ENCODE measurements at places on chromosomes 3 and 15.
A peak's percentile ranks its signal among the peaks of the same experiment; 100 is the strongest.

DNA sequence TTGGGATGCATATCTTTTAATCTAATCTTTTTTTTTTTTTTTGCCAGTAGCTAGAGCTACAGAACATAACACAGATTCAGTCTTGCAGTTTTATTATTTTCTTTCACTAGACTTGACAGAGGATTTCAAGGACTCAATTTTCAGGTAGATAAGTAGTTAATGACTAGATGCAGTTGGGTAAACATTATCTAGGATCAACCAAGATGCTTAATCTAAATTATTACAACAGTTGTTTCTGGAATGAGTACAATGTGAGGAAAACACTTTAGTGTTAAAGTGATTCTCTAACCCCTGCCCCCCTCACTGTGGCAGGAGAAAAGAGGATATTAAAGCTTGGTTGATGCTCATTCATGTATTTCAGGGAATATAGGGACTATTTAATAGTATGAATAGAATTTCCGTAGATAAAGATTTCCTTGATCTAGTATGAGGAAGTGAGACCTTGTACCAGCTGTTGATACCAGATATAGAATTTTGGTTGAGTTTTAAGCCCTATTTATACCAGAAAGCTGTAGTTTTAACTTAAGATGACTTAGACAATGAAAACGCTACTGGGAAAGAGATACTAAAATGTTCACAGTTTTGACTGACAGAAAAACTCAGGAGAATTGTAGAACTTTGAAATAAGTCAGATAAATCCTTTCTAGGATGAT, 389.0 kb upstream of the C2CD4B start:
- no peak for DNase-seq

GRCh38 chr3:99866261-99866761, 48.6 kb downstream of the CMSS1 start:
- peak; percentile 21 for DNase-seq

DNA sequence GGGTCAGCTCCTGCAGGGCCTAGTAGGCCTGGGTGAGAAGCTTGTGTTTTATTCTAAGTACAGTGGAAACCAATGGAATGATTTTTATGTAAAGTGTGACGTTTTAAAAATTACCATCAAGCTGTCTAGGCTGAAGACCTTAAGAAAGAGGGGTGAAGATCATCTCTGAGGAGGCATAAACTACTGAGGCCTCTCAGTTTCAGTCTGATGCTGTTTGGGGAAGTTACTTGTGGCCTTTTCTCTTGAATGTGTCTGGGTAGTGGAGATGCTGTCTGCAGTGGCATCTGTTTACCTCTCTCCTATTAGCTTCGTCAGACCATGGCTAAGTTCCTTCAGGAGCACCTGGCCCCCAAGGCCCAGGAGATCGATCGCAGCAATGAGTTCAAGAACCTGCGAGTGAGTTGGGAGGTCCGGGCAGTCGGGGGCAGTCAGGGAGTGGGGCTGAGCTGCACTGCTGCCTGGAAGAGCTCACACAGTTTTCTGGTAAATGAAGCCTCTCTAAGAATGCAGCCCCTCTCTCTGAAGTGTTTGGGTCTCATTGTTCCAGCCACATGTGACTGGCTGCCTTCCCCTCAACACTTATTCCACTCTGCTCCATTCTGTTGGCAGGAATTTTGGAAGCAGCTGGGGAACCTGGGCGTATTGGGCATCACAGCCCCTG, 1.9 kb downstream of the IVD start:
- DNase-seq: no peak

DNA sequence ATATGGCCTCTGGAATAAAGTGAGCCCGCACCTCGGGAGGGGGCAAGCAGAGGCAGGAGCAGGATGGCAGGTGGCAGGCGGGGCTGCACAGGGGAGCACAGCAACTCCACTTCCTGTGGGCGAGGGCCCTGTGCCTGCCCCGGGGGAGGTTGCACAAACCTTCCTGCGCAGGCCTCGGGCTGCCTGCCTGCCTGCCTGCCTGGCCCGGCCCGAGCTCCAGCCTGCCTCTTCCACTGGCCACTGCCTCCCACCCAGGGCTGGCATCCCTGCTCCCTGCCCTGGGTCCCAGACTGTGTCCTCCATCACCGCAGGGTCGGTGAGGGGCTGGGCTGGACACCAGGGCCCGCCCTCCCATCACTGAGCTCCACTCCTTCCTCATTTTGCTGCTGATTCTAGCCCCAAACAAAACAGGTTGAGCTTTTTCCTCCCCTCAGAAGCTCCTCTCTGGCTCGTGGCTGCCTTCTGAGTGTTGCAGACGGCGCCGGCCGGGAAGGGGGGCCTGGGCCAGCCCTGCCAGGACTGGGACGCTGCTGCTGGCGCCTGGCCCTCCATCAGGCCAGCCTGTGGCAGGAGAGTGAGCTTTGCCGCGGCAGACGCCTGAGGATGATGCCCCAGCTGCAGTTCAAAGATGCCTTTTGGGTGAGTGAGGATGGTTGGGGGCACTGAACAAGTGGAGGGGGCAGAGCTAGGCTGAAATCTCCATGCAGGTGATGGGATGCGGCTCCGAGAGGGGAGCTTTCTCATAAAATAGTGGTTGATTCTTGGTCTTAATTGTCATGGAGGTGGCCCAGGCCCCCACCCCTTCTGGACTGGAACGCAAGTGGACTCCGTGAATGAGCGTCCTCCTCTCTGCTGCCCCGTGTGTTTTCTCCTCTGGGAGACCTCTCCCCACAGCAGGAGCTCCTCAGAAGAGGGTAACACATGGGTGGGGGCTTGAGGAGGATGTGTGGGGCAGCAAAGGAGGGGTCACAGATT, at the start of gene PSTPIP1:
TSS of gene PSTPIP1 (plus strand) at position 156 of the 975 bp plus-strand sequence. CDS start at position 604, 448 bp downstream.
- DNase-seq: no peak

DNA sequence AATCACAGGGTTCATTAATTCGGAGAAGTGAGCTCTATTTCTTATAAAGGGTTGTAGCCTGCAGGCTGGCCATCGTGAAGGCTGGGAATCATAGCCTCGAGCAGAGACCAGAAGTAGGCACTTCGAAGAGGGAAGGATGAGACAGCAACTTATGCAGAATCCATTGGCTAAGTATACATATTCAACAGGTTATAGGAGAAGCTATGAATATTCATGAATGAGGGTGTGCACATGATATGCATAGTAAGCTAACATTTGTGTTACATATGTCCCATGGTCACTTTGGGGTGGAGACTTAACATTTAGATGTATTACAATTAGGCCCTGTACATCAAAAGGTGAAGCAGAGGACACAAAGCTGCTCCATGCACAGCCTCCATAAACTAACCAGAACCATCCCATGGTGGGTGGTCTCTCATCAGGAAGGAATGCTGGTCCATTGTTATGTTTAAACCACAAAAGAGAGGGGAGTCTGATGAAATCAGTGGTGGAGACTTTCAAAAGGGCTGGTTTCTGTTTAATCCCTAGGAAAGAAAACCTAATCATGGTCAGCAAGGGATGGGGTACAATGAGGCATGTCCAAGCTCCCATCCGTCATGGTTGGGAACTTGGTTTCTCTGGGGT, 80.8 kb upstream of the FHIT start:
- no peak for DNase-seq

- DNase-seq: no peak
Observed at GRCh38 chr3:171792531-171792930, 17.8 kb downstream of the PLD1 start.

- no peak for DNase-seq
Observed at GRCh38 chr3:107082527-107082926, 294.7 kb upstream of the CCDC54 start.

DNA sequence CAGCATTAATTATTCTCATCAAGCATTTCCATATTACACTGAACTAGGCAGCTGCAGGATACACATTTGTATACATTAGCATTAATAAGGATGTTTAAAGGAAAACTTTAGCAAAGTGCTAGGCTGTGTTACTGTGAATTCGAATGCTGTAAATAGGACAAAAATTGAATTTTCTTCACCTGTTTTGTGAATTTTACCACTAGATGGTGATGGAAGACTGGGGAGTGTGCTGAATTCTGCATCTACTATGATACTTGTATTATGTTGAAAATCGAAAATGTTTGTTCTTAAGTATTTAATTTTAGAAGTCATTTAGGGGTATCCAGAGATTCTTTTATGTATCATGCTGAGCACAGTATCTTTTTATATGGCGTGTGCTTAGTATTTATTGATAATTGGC, 12.3 kb upstream of the P2RY14 start:
- DNase-seq: no peak

DNA sequence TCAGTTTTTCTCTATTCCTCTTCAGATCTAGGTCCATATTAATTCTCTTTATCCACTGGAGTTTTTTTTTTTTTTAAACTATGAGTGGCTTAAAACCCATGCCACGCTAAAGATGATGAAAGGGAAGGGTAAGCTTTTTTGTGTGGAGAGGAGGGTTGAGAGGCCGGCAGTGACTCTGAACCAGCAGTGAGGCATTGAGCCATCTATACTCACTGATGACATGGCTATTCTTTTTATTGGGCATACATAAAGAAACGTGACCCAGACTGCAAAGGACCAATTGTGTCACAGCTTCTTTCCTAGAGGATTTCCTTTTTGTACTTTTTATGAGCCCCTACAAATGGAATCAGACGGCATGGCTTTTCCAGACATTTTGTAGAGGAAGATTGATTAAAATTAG, 662.2 kb downstream of the AGBL1 start:
- DNase-seq: no peak

- DNase-seq: no peak
Observed at GRCh38 chr15:90009301-90010022, 8.3 kb downstream of the ZNF710 start.

DNA sequence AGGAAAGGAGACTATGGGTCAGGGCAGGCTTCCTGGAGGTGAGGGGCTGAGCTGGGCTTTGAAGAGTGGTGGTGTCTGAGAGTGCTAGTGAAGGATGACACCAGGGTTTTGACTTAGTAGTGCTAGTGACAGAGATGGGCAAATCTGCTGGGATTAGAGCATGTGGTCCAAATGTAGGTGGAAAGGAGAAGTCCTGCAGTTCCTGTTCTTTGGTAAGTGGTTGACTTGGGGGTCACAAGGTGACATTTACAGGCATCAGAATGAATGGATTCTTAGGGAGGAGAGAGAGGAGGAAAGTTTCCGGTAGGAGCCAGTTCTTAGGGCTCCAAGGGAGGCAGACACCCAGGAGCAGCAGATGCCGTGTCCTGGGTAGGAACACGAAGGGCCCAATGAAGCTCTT, 796 bp upstream of the DOCK3 start:
- no peak for DNase-seq

GRCh38 chr15:79025802-79026201, 64.8 kb downstream of the RASGRF1 start:
- no peak for DNase-seq

- DNase-seq: no peak
Observed at GRCh38 chr3:99777210-99777549, 40.5 kb upstream of the CMSS1 start.
